ENCODE measurements at places on chromosomes 6 and 20.

- DNase-seq = no peak
Observed at GRCh38 chr6:159212525-159213280, 43.5 kb downstream of the FNDC1 start.

DNA sequence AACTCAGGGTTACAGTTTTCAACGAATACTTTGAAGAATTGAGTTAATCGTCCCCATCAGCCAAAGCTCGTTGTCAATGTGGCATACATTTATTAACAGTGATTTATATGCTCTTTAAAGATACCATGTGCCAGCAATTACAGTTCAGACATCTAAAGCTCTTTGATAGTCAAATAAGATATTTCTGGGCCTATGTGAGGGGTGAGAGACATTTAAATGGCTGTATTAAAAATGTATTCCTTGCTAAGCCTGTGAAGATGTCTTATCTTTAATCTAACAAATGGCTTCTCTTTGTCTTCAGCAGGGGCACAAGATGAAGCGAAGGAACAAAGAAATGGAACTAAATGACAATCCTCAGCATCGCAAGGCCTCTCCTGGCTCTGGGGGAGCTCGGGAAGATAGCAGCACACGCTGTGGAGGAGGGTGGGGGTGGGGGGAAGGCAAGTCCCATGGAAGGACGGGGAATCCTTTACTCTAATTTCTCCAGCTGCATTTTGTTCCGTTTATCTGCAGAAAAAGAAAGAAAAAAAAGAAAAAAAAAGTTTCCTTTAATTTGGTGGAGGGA lies 523.6 kb downstream of the KIF16B start:
- no peak for DNase-seq

DNA sequence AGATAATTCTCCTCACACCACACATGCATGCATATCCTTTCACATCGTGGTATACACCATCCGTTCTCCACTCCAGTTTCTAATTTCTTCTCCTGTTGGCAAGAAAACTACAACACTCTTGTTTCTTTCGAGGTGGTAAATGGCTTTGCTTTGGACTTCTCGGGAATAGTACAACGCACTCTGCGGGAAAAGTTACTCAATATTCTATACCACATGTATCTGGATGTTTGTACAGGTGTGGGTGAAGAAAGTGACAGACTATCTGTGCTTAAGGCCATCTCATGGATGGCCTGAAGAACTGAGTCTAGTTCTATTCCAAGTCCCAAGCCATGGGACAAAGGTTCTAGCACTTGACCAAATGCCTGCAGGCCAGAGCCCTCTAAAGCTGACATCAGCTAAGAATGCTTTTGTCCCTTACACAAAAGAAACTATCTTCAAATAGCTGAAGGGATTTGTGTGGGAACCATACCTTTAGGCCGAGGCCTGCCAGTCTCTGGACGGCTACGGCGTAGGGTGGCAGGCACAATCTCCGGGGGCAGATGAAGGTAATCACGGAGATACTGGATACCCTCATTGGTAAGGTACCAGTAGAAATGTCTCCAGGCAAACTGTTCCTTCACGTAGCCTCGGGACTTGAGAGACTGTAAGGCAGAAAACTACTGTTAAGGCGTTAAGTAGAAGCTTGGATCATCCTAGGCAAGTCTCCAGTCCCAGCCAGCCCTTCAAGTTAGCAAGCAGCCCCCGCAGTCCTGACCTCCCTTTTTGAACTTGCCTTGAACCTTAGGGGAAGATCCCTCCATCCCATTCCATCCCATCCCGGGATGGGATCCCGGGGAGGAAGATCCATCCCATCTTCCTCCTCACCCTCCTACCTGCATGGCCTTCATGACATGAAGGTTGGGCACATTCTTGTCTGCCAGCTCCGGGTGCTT lies 1.4 kb downstream of the RPS10 start:
- DNase-seq = no peak

- DNase-seq = no peak
Observed at GRCh38 chr6:167499161-167499660, 174.3 kb downstream of the TTLL2 start.

DNA sequence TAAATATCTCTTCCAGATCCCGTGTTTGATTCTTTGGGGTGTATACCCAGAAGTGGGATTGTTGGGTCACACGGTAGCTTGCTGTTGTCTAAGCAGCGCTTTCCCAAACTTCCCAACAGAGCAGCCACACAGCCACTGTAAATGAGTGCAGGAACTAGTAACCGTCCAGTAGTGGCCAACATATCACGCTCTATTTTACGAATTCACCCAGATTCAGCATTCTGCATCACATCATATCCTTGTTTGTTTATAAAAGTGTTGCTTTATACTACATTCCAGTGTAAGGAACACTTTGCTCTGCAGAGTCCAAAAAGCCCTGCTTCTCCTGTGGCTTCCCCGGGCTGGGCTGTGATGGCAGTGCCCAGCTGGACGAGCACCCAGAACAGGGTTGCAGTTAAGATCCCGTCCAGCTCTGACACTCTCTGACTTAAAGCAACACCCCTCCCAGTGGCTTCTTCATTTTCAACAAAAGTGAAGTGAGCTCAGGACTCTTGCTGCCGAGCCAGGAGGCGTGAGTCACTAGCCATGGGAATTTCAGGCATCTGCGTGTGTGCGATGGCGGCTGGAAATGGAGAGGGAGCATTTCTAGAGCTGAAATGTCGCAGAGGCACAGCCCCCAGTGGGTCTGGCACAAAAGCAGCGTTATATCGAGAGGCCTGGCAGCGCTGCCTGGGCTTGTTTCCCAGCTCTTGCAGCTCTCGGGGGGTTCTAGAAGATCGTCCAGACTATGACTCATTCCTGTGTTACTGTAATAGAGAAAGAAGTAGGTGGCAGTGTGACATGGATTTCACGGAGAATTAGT lies 216.3 kb upstream of the ECI2 start:
- DNase-seq = no peak

DNA sequence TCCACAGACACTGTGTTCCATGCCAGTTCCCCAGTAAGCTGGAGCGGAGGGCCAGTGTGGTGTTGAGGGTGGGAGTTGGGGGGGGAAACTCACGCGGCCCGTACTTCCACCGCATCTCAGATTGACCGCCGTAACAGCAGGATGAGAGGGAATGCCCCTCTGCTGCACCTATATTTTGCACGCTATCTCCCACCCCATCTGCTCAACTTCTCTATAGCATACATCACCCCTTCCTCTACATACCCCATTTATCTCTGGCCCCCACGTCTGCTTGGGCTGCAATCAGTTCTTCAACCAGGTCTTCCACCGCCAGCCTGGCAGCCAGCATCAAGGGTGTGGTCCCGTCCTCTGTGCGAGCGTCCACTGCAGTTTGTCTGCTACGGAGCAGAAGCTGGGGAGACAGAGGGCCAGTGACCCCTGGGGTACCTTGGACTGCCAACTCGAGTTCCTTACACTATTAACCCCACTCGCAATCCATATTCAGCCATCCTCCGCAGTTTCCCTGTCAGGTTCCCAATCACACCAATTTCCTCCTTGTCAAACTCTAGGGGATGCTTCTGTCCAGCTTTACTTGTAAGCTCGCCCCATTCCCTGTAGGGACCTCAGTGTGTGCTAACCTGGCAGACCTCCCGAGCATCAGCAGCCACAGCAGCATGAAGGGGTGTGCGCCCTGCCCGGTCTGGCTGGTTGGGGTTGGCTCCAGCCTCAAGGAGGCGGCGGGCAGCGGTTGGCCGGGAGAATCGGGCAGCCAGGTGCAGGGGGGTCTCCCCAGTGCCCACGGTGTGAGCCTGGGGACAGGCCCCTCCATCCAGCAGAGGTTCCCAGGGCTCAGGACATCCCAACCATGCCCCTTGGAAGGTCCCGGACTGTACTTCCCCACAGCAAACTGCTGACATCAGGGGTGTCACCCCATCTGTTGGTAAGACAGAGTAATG lies 4.5 kb upstream of the GPSM3 start:
- no peak for DNase-seq

DNA sequence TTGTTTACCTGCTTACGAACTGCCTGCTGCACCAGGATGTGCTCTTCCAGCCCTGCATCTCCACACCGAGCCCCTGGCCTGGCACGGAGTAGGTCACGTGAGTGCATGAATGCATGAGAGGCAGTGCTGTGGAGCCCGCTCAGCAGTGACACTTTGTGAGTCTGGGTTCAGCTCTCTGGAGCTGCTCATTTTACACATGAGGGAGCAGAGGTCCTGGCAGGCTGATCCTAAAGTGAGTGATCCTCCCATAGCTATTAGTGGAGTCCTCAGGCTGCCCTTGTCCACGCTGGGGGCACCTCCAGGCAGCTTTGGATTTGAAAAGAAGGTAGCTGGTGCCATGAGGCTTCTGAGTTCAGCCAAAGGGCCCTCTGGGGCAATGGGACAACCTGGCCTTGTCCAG lies 64.2 kb downstream of the EDN3 start:
- no peak for DNase-seq

DNA sequence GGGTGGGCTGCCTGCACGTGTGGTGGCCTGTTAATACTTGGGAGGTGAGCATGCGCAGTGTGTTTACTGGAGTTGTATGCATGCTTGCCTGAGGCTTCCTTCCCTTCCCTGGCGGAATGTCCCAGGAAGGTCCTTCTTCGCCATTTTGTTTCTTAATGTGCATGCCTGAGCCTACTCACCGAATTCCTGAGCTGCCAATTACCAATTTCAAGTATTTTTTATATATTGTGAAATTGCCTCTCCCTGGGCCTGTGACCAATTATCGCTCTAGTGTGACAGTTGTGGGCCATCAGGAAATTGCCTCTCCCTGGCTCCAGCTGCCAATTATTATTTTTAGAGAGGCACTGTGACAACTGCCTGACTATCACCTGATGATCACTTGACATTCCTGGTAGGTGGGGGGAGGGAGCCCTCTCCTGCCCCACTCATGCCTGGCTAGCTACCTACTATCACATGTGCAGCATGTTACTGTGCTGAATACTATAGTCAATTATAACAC lies 70.0 kb downstream of the FAM50B start:
- DNase-seq = no peak

GRCh38 chr6:146781836-146782235 lies 183.1 kb downstream of the ADGB start:
- DNase-seq = no peak

GRCh38 chr6:85432554-85432953 lies 17.3 kb upstream of the NT5E start:
- no peak for DNase-seq

- DNase-seq = no peak
Observed at GRCh38 chr6:3627956-3628835, 123.3 kb downstream of the PXDC1 start.

DNA sequence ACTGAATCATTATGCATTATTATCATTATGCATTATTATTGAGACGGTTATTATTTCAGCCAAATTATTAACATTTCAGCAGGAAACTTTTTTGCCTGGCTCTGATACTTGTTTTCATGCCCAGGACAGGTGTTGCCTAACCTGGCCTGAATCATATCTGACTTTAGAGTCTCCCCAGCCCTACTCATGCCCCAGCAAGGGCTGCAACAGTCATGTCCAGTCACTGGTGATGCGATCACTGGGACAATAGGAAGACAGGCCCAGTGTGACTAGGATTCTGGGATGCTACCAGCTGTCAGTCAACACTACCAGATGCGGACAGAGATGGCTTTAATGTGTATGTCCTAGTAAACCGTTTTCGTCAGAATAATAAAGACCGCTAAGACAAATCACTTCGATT lies 285.0 kb downstream of the KHDC1L start:
- DNase-seq = no peak

DNA sequence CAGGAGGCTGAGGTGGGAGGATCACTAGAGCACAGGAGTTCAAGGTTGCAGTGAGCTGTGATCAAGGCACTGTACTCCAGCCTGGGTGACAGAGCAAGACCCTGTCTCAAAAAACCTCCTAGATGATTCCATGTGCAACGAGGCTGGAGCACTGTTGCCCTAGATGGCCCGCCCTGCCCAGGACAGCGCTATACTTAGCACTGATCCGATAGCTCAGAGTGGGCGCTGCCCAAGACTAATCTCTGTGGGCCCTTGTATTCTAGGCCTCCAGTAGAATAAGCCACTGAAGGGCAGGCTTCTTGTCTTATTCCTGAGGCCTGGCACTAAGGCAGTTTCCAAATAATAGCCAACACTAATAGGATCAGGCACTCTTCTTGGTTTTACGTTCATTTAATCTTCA lies 41.0 kb downstream of the STK35 start:
- DNase-seq = no peak

DNA sequence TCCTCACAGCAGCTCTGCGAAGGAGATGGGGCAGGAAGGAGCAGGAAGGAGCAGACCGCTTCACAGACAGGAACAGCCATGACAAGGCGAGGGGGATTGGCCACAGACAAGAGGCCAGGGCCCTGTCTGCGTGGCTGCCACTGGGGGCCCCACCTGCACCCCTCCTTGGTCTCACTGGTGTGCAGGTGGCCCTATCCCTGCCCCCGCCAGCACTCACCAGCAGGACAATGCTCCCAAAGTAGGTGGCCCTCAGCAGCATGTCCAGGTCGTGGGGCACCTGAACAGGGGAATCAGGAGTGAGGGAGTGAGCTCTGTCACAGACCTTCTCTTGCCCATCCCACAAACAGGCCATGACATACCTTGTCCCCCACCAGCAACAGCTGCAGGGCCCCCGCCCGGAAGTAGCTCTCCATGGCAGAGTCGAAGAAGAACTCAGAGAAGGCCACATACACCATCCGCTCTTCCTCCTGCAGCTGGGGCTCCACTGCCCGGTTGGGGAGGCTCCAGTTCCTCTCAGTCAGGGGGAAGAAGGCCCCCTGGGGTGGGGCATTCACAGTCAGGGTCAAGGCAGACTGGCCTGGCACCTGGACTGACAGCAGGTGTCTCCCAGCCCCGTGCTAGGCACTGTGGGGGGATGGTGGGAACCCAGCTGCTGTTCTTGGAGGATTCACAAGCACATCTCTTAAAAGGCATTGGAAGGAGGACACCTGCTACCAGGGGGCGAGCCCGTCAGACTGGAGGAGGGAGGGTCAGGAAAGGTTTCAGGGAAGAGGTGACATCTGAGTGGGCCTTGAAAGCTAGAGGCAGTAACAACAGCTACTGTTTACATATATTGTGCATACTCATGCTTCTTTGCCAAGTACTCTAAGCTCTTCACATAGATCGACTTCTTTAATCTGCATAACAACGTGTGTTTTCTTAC lies 7.1 kb downstream of the PLTP start:
- DNase-seq = no peak

GRCh38 chr6:37831457-37831856 lies 11.9 kb downstream of the ZFAND3 start:
- no peak for DNase-seq

- DNase-seq = no peak
Observed at GRCh38 chr6:126067073-126067472, 80.7 kb downstream of the TRMT11 start.

DNA sequence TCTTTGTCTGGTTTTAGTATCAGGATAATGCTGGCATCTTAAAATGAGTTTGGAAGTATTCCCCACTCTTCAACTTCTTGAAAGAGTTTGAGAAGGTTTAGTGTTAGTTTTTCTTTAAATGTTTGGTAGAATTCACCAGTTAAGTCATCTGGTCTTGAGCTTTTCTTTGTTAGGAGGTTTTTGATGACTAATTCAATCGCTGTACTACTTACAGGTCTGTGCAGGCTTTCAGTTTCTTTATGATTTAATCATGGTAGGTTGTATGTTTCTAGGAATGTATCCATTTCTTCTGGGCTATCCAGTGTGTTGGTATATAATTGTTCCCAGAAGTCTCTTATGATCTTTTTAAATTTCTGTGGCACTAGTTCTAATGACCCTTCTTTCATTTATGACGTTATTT lies 215.5 kb downstream of the LRFN2 start:
- no peak for DNase-seq

GRCh38 chr6:9346923-9347322 lies 911.6 kb upstream of the SLC35B3 start:
- DNase-seq = no peak
